ENCODE measurements at places on chromosomes 7 and 10. TPM values are rescaled to one million over a fixed set of nuclear protein-coding genes. Genes with fewer than 3 reads are reported as not detected.

Gene FAM25C
- not detected for polyA plus RNA-seq

Gene PRKAR2B
- polyA plus RNA-seq, result 48.8 TPM

Gene COMMD3
- polyA plus RNA-seq, result 89.5 TPM

Gene NKX1-2
- polyA plus RNA-seq, result not detected

Gene MYH16
- 0.04 TPM for polyA plus RNA-seq

Gene EN2
- polyA plus RNA-seq, result 0.62 TPM

Gene KCP
- 14.0 TPM for polyA plus RNA-seq

Gene LFNG
- polyA plus RNA-seq, result 30.9 TPM

Gene ZNF804B
- polyA plus RNA-seq, result 0.17 TPM

Gene ORAI2
- 29.8 TPM for polyA plus RNA-seq

Gene HOXA3
- 42.6 TPM for polyA plus RNA-seq

Gene TMEM225B
- 2.8 TPM for polyA plus RNA-seq

Gene CREB5
- 13.4 TPM for polyA plus RNA-seq

Gene COL17A1
- 0.30 TPM for polyA plus RNA-seq

Gene BBIP1
- 55.6 TPM for polyA plus RNA-seq

Gene C10orf67
- 1.7 TPM for polyA plus RNA-seq

Gene FIS1
- 127 TPM for polyA plus RNA-seq

Gene TRIM50
- 0.21 TPM for polyA plus RNA-seq

Gene GPR37
- 1.8 TPM for polyA plus RNA-seq
